Heart left ventricle (tissue), 16 donors: ENCODE measurements at places on chromosomes 1 and 21.
A peak's percentile ranks its signal among the peaks of the same experiment; 100 is the strongest.

DNA sequence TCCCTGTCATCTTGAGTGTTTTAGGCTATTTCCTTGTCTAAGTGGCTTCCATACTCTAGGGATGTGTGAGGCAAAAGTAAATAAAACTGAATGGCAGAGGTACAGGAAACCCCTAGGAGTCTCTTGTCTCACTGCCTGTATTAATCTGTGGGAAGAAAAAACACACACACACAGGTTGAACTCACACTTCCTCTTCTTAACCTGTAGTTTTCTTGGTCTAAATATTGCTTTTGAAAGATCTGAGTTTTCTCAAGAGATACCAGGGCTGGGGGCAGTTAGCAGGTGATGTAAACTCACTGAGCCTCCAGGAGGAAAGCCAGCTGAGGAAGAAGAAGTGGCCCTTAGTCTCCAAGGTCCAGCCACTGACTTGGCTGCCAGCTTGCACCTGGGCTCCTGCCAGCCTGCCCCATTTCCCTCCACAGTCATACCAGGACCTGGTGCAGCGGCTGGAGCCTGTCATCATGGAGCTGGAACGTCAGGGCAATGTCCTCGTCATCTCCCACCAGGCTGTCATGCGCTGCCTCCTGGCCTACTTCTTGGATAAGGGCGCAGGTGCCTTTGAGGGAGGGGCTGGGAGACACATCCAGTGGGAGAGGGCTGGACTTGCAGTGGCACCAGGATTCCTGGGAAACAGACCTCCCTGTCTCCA is 16.9 kb downstream of the PFKFB2 start:
- DNase-seq, result peak; percentile 67

- DNase-seq, result no peak
Measured at GRCh38 chr21:40684726-40685125, 162.2 kb downstream of the DSCAM start.

- DNase-seq, result peak; percentile 40
Measured at GRCh38 chr1:2864203-2864905, 62.9 kb upstream of the TTC34 start.

DNA sequence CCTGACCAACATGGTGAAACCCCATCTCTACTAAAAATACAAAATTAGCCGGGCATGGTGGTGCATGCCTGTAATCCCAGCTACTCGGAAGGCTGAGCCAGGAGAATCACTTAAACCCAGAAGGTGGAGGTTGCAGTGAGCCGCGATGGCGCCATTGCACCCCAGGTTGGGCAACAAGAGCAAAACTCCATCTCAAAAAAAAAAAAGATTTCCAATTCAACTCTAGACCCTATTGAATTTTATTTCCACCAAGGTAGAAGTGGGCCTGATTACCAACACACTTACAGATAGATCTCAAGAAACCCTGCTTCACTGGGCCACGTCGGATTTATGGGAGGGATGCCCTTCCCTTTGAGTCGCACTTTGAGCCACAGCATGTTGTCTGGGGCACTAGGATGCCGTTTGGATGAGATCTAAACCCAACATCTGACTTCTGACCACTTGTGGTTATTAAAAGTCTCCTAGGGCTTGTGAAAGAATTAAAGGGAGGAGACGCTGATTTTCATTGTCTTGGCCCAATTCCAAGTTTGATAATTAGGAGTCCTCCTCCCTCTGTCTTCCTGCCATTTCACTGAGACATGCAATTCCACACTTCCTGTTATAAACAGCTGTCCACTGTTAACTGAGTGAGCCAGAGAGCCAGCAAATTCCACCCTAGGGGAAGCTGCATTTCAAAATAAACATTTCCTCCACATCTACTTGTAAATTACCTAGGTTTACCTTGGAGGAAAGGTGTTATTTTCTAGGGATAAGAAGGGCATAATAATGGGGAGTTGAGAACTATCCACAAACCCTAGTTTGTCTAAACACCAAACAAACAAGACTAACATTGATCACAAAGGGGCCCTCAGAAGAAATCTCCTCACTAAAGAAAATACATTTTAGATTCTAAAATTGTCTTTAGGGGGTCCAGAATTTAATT is 5.2 kb upstream of the RERE start:
- DNase-seq, result peak; percentile 36

DNA sequence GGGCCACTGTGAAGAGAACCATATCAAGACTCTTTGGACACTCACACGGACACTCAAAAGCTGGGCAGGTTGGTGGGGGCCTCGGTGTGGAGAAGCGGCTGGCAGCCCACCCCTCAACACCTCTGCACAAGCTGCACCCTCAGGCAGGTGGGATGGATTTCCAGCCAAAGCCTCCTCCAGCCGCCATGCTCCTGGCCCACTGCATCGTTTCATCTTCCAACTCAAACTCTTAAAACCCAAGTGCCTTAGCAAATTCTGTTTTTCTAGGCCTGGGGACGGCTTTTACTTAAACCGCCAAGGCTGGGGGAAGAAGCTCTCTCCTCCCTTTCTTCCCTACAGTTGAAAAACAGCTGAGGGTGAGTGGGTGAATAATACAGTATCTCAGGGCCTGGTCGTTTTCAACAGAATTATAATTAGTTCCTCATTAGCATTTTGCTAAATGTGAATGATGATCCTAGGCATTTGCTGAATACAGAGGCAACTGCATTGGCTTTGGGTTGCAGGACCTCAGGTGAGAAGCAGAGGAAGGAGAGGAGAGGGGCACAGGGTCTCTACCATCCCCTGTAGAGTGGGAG is 36.3 kb upstream of the TDRD10 start:
- DNase-seq, result no peak

DNA sequence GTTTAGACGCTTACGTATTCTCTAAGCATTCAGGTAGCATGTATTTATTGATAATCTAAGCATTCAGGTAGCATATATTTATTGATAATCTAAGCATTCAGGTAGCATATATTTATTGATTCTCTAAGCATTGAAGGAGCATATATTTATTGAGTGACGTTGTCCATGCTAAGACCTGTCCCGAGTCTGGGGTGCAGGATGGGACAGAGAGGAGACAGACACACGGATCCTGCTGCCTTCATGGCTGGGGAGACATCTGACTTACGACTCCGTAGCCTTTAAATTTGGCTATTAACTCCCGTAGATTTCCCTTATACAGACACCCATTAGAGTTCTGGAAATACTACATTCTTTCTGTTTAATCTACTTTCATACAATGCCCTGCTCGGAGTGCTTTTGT is 982 bp downstream of the SCCPDH start:
- DNase-seq, result no peak

DNA sequence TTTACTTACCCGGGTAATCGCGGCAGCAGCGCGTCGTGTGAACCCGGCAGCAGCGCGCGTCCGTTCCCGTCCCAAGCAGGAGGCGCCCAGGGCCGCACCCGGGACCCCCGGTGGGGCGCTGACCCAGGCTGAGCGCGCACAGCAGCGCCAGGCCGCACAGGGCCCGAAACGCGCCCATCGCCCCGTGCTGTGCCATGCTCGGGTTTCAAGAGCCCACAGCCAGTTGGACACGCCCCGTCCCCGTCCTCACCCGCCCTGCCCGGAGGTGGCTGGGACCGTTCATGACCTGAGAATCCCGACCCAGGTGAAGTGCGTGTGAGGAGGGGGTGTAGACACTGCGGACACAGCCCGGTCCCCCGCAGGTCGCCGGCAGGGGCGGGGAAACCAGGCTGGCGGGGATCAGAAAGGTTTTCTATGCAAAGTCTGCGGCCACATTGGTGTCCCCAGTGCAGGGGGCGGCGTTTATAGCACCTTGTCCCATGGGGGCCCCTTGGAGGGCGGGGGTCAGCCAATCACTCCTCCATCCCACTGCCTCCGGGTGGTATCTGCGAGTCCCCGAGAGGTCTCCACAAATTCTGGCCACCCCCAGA is at the start of gene TNFRSF18:
Gene TNFRSF18, minus strand, starts transcription at position 217 of the 590 bp plus-strand sequence. Its CDS starts 21 bp downstream, at position 196.
- DNase-seq, result peak; percentile 64

GRCh38 chr1:112054510-112054909 is 65.0 kb upstream of the KCND3 start:
- no peak for DNase-seq

- peak; percentile 49 for DNase-seq
Measured at GRCh38 chr1:24932284-24932683, 2.2 kb upstream of the RUNX3 start.

DNA sequence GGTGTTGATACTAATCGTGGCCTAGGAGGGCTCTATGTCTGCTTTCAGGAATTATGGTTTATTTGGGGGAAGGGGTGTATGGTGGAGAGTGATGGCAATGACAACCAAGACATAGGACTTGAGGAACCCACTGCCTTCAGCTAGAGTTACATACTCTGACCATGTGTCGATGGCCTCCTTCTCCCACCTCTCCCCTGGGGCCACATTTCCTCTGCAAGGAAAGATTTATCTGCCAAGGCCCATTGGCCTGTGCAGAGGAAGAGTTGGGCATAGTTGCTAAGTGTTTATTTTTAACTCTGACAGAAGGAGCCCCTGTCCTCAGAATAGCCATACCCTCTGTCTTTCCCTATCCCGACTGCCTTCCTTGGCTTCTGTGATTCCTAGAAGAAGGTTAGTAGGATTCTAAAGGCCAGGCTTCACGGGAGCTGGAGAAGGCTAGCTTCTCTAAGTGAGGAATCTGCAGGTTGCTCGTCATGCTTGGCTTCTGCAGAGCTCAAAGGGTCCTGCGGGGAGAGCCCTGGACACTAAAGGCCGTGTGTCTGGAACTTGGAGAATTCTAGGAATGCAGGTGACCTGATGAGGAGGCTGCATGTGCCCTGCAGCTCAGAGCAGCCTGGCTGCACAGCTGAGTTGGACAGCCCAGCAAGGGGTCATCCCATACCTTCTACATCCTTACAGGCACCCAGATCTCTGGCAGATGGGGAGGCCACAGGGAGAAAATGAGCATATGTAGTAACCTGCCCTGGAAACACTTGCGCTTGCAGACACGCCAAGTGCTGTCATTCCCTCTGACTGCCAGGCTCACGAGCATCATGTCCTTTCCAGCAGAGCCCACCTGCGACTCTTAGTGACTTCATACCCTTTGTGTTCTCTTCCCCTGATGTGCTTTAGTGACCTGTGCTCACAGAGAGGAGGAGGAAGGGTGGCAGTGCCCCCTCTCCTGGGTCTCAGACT is 9.7 kb downstream of the MAPKAPK2 start:
- DNase-seq, result no peak

DNA sequence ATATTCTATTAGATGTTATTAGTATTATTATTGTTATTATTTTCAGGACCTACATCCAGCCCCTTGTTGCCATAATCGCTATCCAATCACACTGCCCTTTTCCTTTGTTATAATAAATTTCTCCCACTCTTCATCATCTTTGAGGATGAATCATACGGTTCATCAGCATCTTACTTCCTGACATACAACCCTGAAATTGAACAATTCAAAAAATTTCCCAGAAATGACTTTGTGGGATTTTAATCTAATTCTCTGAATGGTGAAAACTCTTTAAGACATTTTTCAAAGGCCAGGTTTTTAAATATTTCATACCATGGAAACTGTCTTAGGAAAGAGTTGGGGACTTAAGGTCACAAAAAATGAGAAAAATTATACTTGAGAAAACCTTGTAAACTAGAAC is 353.5 kb downstream of the ST6GALNAC3 start:
- DNase-seq, result no peak

GRCh38 chr1:212554401-212554800 is 54.2 kb upstream of the ATF3 start:
- DNase-seq, result no peak

GRCh38 chr1:86224651-86225310 is 68.2 kb upstream of the COL24A1 start:
- no peak for DNase-seq

DNA sequence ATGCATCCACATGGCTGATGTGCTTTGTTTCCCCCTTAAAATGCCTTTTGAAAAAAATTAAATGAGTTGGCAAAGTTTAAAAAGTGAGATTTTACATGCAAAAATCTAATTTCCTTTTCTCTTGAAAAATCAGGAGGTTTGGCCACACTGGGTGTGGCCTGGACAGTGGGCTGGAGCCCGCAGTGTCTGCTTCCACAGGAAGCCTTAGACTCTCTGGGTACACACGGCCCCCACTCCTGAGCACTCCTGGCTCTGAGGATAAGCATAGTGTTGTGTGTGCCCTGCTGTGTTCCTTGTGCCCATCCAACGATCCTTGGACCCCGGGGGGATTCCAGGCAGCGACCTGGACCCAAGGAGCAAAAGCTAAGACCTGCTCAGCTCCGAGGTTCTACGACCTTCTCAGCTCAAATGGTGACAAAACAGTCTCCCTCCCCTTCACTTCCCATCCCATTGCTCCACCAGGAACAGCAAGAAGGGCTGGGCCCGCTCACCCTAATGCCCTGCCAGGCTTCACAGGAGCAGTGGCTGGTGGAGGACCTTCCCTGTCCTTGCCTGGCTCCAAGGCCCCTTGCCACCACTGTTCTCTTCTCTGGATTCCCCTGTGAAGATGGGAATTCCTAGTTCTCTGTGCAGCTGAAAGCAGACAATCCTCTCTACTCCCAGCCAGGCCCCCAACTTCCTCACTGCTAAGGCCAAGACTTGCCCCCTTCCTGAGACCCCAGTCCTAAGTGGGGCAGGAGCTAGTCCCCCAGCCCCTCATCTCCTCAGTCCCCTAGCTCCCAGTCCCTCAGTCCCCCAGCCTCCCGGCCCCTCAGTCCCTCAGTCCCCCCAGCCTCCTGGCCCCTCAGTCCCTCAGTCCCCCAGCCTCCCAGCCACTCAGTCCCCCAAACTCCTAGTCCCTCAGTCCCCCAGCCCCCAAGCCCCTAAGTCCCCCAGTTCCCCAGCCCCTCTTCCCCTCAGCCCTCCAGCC is 395.8 kb downstream of the PTPRU start:
- no peak for DNase-seq

GRCh38 chr1:193306430-193306829 is 120.0 kb upstream of the B3GALT2 start:
- DNase-seq, result no peak

DNA sequence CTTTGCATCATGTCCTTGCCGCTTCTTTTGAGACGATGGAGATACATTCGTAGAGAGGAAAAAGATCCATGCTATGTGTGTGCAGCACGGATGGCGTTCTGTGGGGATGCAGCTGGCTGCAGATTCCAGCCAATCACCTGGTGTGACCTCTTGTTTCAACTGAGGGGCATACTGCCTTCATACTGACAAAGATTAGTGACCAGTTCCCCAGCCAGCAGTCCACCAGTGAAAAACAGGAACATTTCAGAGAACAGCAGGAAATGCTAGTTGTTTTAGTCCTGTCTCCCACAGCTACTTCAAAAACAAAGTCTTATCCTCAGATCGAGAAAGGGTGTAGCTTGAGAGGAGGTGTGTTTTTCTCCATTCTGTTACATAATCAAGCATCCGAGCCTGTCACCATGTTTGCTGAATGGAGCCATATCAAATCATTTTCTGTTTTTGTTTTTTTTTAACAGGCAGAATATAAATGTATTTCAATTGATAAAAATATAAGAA is 255.7 kb upstream of the FMN2 start:
- no peak for DNase-seq

- no peak for DNase-seq
Measured at GRCh38 chr21:37206496-37206895, 60.6 kb downstream of the VPS26C start.
